Activated naive CD4-positive, alpha-beta T cell treated with Interleukin-2 at 50 U/mL for 16 hours (primary cell): ENCODE measurements at places on chromosomes 2 and 18.

DNA sequence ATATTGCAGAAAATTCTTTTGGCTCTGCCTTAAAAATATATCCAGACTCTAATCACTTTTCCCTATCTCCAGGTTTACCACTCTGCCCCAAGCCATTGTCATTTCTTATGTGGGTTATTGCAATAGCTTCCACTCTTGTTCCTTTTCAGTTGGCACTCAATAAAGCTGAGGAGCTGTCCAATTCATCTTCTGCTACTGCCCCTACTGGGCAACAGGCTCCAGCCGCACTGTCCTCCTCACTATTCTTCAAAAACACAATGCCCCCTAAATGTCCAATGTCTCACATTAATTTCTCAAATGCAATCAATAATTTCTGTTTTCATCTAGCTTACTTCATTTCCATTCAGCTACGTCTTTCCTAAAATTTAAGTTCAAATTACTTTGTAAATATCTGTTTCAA is 1262.5 kb upstream of the CDH2 start:
- DNase-seq, result no peak

GRCh38 chr2:38553554-38553953 is 49.2 kb downstream of the HNRNPLL start:
- no peak for DNase-seq

GRCh38 chr18:78875016-78875777 is 104.4 kb upstream of the SALL3 start:
- DNase-seq, result peak; percentile 5

DNA sequence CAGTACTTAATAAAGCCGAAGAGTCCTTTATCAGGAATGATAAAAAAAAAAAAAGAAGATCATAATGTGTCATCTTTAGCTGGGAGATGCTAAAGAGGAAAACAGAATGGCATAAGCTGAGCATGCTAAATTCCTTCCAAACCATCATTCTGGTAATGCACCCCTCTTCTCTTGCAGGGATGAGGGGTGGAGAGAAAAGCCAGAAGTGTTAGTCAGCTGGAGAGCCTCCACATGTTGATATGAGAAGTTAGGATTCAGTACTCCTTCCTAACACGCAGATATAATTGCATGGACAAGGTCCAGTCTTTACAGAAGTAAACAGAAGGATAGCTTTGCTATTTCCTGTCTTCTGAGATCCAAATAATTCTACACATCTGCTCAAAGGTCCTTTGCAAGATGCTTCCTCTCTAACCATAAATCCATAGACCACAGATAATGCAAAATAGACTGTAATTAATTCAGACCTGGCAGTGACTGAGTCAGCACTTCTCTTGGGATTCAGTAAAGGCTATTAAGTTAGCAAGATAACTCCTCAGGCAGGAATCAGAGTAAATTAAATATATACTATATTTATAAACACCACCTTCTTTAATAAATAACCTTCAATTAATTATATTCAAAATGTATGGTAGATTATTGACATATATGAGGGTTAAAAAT is 930.0 kb upstream of the KLHL29 start:
- no peak for DNase-seq

DNA sequence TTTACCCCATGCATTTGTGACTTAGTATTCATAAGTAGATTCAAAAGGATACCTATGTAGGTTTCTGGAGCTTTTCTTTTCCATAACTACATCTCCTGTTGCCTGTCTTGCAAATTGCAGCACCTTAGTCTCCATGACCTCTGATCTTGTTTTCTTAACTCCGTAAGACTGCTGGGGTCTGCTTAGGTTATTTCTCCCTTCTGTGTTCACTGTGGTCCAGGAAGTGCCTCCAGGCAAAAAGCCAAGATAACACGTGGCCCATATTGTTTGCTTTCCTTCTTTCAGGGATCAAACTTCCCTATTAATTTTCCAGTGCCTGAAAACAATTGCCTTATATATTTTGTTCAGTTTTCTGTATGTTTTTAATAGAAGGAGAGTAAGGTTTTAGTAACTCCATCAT is 86.4 kb downstream of the GCA start:
- DNase-seq, result no peak
